Eye (tissue), 1 donor: ENCODE measurements at places on chromosomes 12 and 14.

- DNase-seq, result peak; percentile 2
These were observed 859.1 kb upstream of the FLRT2 start for GRCh38 chr14:84670796-84671195.

DNA sequence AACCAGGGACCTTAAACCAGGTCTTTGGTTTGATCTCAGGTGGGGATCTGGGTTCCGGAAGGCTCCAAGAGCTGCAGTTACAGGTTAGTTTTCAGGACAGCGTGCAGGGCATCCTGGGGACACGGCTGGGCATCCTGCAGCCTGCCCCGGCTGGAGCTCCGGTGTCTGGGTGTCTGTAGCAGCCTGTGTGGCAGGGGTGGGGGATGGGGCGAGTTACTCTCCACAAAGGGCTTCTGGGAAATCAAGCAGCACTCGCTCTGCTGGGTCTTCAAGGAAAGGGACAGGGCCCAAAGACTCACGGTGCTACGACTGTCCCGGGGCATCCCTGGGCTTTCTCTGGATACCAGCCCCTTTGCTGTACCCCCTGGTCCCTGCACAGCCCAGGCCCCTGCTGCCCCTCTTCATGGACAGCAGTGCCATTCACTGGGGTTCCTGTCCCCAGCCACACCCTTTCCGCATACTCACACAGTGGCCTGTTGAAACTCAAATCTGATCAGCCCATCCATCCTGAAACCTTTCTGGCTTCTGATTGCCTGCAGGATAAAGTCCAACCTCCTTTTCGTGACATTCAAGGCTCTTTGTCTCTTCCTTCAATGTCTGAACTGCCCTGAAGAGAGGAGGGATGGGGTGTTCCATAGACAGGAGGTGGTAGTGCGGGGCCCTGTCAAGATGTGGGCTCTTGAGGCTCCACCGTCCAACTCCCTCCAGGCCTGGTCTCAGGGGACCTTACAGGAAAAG is 22.2 kb upstream of the PPP1R13B start:
- DNase-seq, result no peak

DNA sequence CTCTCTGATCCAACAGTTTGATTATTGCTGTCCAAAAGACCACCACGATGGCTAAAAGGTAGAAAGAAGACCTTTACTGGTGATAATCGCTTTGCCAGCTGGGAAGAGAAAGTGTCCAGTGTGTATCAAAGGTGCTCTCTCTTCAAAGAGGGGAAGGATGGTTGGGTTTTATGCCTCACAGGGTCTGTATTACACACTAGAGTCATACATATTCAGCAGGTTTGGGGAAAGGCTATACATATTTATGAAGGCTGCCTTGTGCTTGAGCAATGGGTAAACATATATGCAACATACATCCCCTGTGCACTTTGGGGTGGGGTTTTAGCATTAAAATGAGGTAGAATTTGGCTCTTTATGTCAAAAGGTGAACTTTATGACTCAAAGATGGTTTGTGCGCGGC is 18.2 kb downstream of the GPRC5D start:
- no peak for DNase-seq

DNA sequence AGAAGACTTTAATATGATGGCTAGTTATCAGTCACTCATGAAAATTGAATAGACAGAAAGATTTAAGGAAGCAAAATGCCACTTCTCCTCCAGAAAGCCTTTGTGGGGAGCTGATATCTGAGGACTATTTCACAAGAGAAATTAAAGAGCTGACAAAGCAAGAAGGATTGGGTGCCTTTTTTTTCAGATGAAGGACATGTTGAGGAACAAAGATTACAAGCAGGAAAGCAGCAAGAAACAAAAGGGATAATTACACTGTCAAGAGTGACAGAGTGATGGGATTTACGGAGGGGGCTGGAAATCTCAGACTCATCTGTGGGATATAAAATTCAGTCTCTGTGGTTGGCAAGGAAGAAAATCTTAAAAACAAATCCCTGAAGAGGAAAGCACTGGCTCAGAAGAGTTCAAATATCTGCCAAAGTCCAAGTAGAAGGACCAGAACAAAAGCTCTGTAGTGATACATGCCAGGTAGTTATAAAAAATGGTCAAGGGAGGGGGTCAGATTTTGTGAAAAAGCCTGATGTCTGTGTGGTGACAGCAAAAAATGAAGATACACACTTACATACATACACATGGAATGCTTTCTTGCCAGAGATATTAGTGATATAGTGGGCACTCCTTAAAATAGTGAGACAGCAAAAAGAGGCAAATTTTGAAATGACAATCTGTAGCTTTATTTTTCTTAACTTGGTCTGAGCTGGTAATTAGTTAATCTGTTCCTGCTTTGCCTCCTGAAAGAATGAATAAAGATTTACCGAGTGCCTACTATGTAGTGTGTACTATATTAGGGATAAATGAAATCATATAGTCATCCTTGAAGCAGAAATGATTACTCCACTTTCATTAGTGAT is 62.9 kb downstream of the EPS8 start:
- no peak for DNase-seq

DNA sequence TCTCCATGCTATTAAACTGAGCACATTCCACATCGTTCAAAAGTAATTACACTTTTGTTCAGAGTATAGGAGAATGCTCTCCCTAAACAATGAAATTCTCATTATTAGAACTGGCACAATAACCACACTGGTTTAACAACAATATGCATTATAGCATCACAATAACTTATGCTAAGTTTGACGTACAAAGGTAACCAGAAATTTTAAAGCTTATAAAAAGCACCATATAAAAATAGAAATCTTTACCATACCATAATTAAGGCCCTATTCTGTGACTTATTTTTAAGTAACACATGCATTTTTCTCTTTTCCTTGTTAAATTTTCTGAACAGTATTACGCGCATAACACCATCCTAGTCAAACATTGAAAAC is 60.4 kb downstream of the SOX5 start:
- DNase-seq, result no peak

GRCh38 chr12:6091786-6092566 is 32.5 kb downstream of the VWF start:
- no peak for DNase-seq

GRCh38 chr14:73245480-73246325 is 8.4 kb downstream of the PAPLN start:
- peak; percentile 48 for DNase-seq

- no peak for DNase-seq
These were observed 11.5 kb downstream of the RIMKLB start for GRCh38 chr12:8709124-8709830.

DNA sequence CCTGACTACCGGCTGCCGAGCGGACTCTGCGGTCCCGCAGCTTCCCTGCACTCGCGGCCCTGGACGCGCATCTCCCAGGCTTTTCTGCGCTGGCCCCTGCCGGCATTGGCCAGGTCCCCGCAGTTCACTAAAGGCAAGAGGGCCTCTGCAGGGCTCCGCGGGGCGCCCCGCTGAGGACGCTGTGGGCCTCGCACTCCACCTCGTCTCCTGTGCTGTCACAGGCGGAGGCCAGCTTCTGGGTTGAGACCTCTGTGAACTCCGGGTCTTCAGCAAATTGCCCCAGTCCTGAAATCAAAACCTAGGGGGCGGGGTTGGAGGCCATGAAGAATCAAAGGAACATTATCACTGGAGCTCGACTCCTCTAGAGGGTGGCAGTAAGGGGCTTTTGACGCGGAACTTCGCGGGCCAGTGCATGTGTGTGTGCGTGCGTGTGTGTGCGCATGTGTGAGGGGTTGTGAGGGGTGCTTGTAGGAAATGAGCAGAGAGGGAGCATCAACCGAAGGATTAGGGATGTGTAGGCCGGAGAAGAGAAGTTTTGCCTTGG is 68.5 kb upstream of the CAPRIN2 start:
- peak; percentile 87 for DNase-seq

DNA sequence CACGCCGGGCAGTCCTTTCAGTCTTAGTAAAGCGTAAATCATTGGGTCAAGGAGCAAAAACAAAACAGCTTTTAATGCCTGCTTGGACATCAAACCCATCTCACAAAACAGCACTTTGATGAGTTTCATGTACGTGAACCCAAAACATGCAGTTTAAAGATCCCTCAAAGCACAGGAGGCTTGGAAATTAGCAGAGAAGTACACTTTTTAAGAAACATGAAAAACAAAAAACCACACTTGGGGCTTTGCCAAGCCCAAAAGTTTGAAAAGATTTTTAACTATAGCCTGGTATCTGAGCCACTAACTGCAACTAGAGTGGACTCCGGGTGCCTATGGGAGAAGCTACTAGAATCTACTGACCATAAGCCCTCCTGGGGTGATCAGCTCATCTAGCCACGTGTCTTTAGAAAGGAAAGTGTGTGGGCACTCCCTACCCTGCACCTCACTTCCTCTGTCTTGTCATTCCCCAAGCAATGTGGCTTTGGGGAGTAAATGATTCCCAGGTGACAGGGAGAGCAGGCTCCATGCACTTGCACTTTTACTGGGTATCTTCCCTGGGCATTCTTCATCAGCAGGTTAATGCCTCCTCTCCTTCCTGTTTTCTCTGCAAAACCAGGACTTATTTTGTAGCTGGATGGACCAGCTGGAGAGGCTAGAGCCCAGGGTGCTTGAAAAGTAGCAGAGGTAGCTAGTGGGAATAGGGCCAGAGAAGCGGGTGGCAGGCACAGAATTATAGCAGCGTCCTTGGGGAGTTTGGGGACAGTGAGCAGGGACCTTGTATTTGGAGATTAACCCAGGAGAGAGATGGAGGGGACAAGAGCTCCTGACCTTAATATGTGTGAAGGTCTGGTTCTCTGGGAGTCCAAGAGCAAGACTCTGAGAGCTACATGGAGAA is 339.3 kb downstream of the BCL11B start:
- DNase-seq, result no peak

- no peak for DNase-seq
These were observed 46.9 kb downstream of the CNOT2 start for GRCh38 chr12:70290116-70290515.
